ENCODE measurements at places on chromosomes 2 and 18.

- DNase-seq = no peak
Observed at GRCh38 chr18:48412339-48412929, 3.3 kb upstream of the ZBTB7C start.

- no peak for DNase-seq
Observed at GRCh38 chr2:192011196-192011595, 164.3 kb upstream of the CAVIN2 start.

DNA sequence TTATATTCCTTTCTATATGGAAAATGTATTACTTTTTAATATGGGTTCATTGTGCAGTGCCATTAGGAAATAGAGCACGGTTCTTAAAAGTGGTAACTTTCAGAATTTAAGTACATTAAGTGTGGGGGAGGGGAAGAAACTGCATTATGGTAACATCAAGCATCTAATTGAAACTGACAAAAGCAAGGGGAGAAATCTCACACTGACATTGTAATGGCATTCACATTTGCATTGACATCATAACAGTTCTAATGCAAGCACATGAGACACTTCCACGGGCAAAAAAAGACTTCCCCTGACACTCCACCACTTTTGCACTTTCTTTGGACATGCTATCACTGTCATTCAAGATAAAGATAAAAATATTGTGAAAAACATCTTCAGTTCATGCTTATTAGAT is 431.3 kb upstream of the SMIM21 start:
- no peak for DNase-seq

GRCh38 chr2:12897181-12897580 is 180.4 kb downstream of the TRIB2 start:
- no peak for DNase-seq

DNA sequence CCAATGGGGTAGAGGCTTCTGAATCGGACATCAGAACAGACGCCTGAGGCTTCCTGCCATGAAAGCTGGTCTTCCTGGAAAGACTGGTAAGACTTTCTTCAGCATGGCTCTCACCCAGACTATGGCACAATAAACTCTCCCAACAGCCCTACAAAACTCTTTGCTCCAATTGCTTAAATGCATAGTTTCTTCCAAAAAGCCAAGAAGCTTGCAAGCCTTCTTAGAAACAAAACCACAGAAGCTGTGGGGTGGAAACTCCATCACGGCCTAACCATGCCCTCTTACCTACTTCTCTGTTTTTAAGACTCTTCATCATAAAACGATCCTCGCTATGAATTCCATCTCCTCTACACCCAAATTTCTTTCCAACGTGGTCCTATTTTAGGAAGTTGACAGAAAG is 48.2 kb downstream of the PAX8 start:
- DNase-seq = no peak

DNA sequence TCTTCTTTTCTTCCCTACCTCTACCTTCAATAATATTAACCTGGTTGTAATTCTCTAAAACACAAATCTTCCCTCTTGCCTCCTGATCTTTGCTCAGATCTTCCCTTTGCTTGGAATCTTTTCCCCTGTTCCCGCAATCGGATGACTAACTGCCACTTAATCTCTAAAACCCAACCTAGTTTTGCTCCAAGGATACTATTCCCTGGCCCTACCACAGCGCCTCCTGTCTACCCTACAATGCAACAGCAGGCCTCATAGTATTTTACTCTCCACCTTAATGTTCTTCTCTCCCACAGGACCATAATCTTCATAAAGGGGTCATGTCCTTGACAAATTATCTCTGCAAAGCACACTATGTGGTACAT is 246.8 kb upstream of the TNP1 start:
- DNase-seq = no peak

DNA sequence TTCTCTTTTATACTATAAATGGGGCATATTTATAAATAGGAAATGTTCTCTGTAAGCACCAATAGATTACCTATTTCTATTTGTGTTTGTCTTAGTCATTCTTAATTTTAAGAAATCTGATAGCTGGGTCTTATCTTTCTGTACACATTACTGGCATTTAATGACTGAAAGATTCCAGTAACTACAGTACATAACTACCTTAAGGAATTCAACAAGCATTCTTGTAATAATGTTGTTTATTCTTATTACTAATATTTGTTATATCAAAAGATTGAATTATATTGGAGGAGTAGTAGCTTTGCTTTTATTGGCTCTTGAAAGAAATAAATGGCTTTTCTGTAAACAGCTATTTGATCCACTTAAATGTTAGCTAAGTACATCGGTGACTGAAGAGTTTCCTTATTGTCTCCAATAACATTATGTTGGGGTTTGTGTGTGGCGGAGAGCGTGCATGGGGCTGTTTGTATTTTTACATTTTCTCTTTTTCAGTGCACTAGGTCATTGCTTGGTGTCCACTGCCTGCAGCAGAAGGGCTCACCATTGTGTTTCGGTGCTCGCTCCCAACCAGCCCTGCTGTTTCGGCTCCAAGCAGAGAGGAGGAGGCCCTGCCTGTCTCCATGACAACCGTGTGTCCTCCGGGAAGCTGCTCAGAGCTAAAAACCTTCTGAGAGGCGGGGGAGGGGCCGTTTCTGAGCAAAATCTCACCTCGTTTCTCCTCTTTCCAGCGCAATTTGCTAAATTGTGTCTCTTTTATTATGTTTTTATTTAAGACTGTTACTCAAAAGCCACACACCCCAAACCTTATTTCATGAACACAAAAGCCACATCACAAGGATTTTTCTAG is 112.5 kb upstream of the SLC38A11 start:
- no peak for DNase-seq

DNA sequence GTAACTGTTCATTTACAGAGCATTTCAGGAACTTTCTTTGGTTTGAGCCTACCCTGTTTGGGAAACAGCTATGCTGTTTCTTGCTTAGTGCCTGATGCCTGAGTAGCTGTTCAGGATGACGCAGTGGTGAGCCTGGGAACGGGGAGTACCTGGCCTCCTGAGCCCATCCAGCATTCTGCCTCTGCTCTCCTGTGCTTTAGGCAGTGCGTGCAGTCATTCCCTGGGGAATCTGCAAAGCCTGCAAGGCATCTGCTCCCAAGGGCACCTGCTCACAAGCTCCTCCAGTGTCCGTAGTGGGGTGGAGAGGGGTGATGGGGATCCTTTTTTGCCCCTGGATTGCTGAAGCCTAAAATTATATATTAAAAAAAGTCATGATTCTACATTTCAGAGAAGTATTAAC is 68.8 kb downstream of the RAPGEF4 start:
- DNase-seq = no peak

GRCh38 chr18:73742957-73743356 is 404.7 kb downstream of the FBXO15 start:
- DNase-seq = no peak

DNA sequence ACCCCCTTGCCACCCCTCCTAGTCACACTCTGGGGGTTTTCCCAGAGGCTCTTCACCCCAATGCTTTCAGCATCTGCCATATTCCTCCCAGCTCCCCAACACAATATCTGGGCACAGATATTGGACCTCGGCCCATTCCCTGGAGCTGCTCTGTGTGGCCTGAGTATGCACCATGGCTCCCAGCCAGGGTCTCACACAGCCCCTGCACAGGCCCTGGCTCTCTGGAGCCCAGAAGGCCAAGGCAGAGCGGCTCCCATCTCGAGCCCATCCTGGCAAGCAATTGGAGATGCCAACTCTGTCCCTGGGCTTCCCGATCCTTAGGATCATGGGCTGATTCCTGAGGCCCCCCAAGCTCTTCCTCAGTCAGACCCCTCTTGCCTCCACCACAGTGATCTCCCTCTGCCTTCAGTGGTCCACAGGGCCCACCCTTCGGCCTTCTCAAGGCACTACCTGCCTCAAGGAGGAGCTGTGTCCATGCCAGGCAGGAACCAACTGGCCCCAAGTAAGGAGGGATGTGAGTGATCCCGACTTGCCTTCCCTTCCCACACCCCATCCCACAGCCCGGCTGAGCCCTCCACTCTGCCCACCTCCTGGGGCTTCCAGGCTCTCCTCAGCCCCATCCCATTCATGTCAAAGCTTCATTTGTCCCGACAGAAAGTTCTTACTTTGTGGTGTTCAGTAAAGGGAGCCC is 62.7 kb downstream of the ADD2 start:
- no peak for DNase-seq

Data from stimulated activated CD8-positive, alpha-beta memory T cell treated with anti-CD3 and anti-CD28 coated beads, Interleukin-7, amount 100 ng/mL, for 48 hours (primary cell).